ENCODE measurements at places on chromosomes 2 and 18.

DNA sequence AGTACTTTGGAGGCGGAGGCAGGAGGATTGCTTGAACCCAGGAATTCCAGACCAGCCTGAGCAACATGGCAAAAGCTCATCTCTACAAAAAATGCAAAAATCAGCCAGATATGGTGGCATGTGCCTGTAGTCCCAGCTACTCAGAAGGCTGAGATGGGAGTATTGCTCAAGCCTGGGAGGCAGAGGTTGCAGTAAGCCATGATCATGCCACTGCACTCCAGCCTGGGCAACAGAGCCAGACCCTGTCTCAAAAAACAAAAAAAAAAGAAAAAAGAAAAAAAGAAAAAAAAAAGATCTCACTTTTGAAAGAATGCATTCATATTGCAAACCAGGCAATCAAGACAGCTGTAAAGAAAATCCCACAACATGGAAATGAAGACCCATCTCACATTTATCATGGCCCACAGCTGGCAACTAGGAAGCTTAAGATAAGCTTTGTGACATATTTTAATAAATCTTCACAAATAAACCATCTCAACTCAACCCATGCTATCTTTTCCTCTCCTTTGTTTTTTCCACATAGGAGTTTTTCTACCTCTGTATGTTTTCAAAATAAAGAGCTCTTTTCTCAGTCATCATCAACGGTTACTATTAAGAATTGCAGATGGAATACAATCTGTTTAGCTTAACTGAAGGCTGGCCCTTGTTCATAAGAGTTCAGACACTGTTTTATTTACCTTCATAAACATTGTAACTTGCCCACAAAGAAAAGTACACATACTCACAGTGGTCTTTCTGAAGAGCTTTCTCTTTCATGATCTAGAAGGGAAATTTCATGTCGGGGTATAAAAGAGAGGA, 137.0 kb downstream of the MREG start:
- DNase-seq = no peak

DNA sequence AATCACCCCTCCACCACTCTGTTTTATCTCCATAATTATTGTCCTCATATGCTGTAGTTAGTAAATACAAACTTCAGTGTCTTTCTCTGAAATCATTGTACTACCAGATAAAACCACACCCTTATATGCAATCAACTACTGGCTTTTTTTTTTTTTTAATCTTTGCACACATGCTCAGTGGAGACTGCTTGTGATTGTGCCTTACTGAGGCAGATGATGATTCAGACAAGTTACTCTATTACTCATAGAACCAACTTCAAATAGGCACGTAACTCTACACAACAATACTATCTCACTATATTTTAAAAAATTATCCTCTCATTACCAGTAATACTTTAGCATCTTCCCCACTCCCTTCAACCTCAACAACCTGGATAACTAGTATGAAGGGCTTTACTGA, 1278.4 kb upstream of the PIK3C3 start:
- no peak for DNase-seq

DNA sequence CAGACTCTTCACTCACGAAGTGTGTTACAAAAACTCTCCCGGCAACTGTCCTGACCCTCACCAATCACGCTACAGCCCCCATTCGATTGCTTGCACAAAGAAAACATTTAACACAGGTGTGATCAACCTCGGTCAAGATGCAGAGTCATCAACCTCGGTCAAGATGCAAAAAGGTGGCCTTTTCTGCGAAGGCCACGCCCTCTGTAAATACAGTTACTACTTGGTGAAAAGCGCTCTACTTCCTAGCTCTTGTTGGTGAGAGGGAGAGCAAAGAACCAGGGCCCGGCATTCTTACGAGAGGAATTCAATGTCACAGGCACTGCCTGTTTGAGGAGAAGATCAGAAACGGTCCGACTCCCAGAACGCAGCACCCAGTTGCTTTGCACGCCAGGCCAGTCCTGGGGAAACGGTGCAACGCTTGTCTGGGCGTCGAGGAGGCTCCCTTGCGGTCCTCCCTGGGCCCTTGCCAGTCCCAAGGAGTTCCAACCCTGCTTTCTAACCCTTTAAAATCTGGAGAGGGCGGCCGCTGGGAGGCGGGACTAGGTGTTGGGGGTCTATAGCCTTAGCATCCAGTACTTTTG, 1.9 kb downstream of the PIEZO2 start:
- no peak for DNase-seq

- DNase-seq = no peak
Observed at GRCh38 chr2:73697606-73698005, 39.5 kb downstream of the TPRKB start.

DNA sequence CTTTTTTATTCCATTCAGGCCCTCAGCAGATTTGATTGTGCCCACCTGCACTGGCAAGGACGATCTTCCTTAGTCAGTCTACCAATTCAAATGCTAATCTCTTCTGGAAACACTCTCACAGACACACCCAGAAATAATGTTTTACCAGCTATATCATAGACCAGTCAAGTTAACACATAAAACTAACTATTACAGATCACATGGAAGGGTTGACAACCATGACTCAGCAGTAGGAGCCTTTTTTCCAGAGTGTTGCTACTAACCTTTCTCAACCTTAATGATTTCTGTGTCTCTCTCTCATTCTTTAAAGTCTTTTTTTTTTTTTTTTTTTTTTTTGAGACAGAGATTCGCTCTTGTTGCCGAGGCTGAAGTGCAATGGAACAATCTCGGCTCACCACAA, 143.5 kb upstream of the MSH6 start:
- no peak for DNase-seq

DNA sequence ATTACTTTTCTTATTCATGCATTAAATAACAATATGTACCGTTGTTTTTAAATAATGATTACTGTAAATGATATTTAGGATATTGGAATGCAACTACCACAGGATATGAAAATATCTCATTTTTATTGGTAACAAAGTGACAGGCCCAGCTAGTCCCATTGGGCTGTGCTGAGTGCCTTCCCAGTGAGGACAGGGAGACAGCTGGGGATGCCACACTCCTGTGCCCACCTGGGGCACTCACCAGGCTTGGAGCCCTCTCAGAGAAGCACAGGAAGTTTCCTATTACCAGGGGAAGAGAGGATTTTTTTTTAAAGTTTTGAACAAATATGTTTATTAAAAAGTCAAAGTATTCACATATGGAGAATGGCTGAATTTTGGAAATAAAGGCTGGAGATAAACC, 48.9 kb downstream of the PARD6G start:
- no peak for DNase-seq
